ENCODE measurements at places on chromosomes 2 and 18.

GRCh38 chr2:188119112-188119838 lies 172.4 kb upstream of the GULP1 start:
- no peak for DNase-seq

DNA sequence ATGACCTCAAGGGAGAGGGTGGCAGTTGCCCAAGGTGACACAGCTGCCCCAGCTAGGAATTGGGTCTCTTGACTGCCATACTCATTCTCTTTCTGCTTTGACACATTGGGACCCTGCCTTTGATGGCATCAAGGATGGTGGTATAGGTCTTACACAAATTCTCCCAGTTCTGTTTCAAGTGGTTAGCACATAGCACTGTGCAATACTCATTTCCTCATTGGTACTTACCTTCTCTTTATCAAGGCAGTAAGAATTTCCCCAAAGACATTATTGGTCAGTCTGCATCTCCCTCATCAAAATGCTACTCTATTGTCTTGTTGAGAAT lies 35.9 kb upstream of the CCDC93 start:
- no peak for DNase-seq

GRCh38 chr18:22822841-22823508 lies 110.2 kb upstream of the RBBP8 start:
- DNase-seq, result no peak

GRCh38 chr2:157903151-157903550 lies 27.0 kb upstream of the ACVR1 start:
- no peak for DNase-seq

- no peak for DNase-seq
Measured at GRCh38 chr2:121710470-121711170, 26.1 kb downstream of the NIFK start.

GRCh38 chr2:184294831-184295230 lies 303.5 kb upstream of the ZNF804A start:
- no peak for DNase-seq

DNA sequence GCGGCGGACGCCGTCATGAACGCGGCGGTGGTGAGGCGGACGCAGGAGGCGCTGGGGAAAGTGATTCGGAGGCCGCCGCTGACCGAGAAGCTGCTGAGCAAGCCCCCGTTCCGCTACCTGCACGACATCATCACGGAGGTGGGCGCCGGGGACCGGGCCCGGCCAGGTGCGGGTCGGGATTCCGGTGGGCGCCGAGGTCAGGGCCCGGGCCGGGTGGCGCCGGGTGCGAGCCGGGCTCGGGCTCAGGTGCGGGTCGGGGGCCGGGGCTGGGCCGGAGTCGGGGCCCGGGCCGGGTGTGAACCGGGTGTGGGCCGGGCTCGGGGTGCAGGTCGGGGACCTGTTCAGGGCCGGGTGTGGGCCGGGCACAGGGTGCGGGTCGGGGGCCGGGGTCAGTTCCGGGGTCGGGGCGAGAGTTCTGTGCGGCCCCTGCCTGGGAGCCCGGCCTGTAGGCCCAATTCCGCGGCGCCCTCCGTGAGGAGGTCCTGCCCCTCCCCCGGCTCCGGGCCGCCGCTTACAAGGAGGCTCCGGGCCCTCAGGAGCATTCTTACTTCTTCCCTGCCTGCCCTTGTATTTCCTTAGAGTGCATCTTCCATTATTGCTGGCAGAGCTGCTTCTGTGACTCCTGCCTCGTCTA lies 447 bp downstream of the TRAF3IP1 start:
- DNase-seq, result no peak

DNA sequence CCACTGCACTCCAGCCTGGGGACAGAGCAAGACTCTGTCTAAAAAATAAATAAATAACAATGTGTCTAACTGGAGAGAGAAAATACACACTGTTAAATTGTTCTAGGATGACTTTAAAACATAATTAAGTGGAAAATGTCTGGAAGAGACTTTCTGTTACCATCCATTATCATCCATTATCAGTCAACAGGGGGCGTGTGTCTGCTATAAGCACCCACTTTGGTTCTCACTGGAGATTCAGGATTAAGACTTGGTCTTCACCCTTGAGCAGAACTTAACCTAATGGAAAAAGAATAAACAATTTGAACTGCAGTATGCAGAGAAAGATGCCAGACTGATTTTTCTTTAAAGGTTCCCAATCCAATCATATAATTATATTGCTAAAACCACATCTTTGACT lies 999.8 kb upstream of the GYPC start:
- no peak for DNase-seq

- no peak for DNase-seq
Measured at GRCh38 chr2:134944975-134945374, 26.4 kb downstream of the CCNT2 start.

- no peak for DNase-seq
Measured at GRCh38 chr18:59605633-59606192, 91.5 kb downstream of the CCBE1 start.

DNA sequence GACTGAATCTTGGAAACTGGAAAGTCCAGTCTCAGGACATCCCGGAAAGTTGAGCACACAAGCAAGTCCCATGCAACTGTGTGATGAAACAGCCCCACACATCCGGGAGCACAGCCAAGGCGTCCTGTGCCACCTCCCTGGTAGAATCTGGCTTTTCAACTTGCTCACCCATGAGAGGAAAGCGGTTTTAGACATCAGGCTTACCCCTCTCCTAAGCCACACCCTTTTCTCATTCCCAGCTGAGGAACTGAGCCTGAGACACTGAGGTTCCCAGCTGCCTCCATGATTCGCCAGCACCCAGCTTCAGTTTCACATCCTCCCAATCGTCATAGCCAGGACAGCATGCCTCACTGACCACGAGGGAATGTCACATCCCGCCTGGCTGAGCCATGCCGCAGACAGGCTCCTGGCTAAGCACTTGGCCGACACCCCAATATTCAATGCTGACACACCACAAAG lies 60.3 kb downstream of the STEAP3 start:
- DNase-seq, result no peak

- no peak for DNase-seq
Measured at GRCh38 chr18:50734886-50735285, 84.9 kb downstream of the MRO start.

- DNase-seq, result no peak
Measured at GRCh38 chr2:178282075-178282815, 87.9 kb downstream of the OSBPL6 start.

DNA sequence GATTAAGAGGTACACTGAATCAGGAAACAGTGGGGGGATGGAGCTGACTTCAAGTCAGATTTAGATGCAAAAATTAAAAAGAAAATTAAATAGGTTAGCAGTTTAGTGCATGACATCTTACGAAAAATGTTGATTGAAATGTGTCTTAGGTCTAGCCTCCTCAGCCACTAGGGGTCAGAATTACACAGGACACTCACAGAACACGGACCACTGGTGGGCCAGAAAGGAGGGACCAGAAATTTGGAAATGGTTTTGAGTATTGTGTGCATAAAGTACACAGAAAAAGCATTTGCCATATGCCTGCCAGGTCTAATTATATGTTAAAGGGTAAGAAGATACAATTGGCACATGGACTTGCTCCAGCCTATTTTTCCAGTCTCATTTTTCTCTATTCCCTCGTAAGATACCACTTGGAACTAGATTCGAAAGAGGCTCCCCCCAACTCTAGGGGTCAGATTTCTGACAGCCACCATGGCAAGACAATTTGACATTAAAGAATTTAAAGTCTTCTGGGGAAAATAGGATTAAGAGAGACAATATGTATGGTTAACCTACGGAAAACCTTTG lies 550.2 kb upstream of the SETBP1 start:
- no peak for DNase-seq

GRCh38 chr2:21268197-21268877 lies 144.6 kb downstream of the TDRD15 start:
- no peak for DNase-seq

DNA sequence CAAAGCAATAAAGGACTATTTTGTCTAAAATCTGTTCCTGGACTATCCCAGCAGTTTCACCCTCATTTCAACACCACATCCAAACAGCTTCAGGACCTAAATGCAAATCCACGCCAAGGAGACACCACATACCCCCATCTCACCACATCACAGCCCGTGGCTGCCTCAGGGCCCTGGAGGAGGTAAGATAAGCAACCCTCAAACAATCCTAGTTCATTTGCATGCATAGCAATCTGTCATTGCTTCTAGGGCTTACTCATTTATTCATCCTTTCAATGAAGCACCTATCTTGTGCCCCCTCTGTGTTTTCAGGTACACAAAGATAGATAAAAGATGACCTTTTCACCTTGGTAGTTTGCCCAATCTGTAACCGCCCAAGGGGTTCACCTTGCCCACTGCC lies 86.5 kb downstream of the VSNL1 start:
- no peak for DNase-seq

DNA sequence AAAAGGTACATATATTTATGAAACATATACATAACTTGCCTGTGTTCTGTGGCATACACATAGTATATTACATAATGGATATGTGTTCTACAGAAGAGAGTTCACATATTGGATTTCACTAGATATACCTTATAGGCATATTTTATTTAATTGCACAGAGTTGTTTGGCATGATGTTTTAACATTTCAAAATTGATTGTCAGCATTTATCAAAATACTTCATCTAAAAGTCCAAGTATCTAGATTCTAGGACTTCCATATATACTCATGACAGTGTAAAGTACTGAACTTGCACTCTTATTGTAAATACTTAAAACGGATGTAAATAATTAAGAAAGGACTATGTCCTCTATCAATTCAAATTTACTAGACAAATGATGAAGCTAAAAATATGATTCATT lies 995.3 kb upstream of the LRRTM1 start:
- DNase-seq, result no peak

DNA sequence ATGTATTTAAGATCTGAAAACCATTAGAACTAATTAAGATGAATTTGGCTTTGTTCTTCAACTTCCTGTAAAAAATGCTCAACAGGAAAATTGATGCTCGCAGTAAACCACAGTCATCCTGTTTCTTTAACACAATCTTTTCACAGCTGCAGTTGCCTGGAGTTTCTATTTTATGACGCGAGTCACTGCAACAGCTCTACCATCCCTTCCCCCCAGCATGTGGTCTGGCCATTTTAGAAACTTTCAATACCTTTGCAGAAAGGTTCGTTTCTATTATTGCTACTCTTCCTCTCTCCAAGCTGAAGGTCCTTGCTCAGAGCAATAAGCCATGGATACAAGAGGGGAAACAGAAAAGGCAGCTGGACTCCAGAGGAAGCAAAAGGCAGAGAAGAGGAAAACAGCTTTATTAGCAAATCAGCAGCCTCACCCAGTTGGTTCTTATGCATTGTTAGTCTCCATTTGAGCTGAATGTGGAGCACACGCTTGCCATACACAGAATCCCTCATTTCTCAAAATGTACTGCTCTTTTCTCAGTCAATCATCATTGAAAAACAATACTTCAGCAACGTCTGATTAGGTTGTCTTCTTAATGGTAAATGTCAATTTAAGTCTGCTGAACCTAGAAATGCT lies 3.9 kb downstream of the WIPF1 start:
- DNase-seq, result no peak

GRCh38 chr18:28108254-28108653 lies 68.7 kb downstream of the CDH2 start:
- no peak for DNase-seq

DNA sequence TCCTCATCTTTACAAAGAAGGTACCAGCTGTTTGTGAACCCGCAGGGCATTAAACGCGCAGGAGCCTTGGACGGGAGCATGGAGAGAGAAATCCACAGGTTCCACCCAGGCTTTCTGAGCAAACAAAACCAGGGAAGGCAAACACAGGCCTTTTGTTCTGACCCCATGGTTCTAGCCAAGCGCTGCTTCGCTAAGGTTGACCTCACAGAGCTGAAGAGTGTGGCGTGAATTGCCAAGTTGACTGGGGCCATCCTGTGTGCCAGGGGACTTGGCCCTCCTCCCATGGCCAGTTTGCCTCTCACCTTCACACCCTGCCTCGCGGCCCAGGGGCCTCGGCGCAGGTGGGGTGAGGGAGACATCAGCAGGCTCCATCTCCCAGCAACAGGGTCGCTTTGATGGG lies 74.1 kb downstream of the VAPA start:
- DNase-seq, result no peak

- no peak for DNase-seq
Measured at GRCh38 chr2:2294183-2294690, 36.8 kb downstream of the MYT1L start.

- DNase-seq, result no peak
Measured at GRCh38 chr2:30272761-30273573, 41.6 kb downstream of the LBH start.

DNA sequence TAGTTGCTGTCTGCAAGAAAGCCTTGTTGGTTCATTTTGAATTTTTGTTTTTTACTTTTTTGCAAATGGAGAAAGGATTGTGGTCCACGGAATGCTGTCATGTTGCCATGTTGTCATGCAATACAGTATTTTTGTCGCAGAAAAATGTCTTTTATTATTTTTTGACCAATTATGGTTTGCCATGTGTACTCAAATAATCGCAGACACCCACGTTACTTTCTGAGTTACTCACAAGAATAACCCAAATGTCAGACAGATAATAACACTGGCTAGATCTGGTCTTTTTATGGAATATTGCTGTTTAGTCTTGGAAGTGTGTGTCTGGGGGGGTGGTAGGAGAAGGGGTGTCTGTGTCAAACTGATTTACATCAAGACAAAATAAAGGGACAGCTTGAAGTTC lies 188.9 kb downstream of the LTBP1 start:
- no peak for DNase-seq

- no peak for DNase-seq
Measured at GRCh38 chr18:37393945-37394609, 171.5 kb downstream of the CELF4 start.

GRCh38 chr18:62898359-62898758 lies 183.0 kb downstream of the PHLPP1 start:
- no peak for DNase-seq

DNA sequence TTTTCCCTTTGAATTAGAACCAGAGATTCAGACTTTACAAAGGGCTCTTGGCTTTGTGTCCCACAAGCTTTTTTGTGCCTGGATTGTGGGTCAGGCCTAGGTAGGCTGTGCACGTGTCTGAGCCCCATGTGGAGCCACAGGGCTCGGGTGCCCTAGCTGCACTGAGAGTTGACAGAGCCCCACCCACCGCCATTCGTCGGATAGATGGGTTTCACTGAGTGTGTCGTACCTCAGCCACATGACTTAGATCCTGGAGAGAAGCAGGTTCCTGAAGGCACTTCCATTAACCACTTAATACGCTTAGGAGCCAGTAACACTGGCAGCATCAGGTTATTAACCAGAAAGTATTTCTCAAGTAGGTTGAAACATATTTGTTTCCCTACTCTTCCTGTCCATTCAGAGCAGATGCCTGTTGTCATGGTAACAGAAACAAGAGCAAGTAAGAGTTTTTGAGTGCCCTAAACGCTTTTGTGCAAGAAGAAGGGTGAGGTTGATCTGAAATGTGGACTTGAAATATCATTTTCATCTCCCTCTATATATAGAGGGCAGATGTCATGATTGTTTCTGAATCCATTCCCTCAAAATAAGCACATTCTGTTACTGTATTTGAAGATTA lies 30.0 kb downstream of the ADCYAP1 start:
- DNase-seq, result no peak

- no peak for DNase-seq
Measured at GRCh38 chr18:73639788-73640187, 507.8 kb downstream of the FBXO15 start.

GRCh38 chr2:117058366-117058765 lies 756.1 kb upstream of the DDX18 start:
- no peak for DNase-seq

Measured in activated CD8-positive, alpha-beta memory T cell treated with anti-CD3 and anti-CD28 coated beads for 48 hours (primary cell).